ENCODE measurements at places on chromosomes 7 and 10. TPM values are rescaled to one million over a fixed set of nuclear protein-coding genes. Genes with fewer than 3 reads are reported as not detected.

Gene TRIM50
- not detected for total RNA-seq

Gene GDF2
- total RNA-seq: 0.14 TPM

Gene OGDH
- total RNA-seq: 172 TPM

Gene KCNIP2
- total RNA-seq: 0.57 TPM

Gene MYOZ1
- total RNA-seq: not detected

Gene CLDN4
- total RNA-seq: not detected
